C1 segment of cervical spinal cord (tissue), 14 donors: ENCODE measurements at places on chromosomes 5 and 9.

- DNase-seq, result no peak
Observed at GRCh38 chr5:136309376-136309775, 56.0 kb downstream of the TRPC7 start.

DNA sequence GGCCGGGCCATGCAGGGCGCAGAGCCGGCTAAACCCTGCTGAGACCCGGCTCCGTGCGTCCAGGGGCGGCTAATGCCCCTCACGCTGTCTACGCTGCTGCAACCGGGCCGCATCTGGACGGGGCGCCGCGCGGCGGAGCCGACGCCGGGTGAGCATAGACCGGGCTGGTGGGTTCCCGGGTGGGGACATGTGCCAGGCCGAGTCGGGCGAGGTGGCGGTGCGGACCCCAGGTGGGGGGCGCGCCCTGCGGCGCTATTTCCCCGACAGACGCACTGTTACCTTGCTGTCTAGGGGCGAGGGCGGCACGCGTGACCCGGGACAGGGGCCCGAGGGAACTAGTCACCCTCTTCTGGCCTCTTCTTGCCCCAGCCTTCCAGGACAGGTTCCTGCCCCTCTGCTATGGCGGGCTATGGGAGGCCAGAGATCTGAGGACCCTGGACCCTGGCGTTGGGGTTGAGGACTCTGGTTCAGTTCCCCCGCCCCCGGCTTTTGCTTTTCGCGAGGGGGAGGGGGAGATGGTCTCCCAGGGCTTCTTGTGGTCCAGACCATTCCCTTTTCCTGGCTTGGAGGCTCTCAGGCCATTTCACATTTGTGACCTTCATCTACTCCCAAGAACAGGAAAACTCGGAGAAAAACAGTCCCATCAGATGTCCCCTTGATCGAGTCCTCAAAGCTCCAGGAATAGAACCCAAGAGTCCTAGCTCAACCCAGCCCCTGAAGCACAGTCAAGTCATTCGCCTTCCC, 536 bp downstream of the SLC27A4 start:
- no peak for DNase-seq

DNA sequence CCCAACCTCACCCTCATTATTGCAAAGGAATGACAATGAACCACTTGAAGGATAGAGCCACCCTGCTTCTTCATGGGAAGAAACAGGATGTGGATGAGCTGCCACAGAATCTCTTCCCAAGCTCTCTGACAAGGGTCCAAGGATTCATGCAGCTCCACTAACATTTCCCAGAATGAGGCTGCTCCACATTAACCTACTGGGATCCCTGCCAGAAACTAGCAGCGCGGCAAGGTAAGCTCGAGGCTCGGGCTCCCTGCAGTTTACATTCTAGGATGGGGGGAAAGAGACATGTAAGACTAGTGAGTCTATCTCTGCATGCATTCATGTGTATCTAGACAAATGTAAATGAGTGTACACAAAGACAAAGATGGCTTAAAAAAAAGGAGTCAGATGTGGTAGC, 12.1 kb downstream of the DCAF12 start:
- no peak for DNase-seq

- DNase-seq, result peak; percentile 70
Observed at GRCh38 chr9:134407121-134407779, 81.0 kb downstream of the RXRA start.

DNA sequence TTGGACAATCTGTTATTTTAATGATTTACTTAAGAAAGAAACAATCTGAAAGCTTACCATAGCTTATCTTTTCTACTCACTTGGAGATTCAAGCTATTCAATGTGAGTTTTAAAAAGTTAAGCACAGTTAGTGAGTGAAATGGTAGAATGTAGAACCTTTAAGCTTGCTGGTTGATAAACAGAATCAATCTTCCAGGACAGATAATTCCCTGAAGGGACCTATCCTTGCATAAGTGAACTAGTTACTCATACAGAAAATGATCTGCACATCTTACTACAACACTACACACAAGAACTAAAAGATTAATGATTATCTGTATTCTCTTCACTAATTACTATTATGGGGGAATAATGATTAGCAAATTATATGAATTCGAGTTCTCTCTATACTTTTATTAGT, 165.6 kb downstream of the PALM2AKAP2 start:
- DNase-seq, result no peak

- DNase-seq, result no peak
Observed at GRCh38 chr5:180040287-180041214, 31.0 kb downstream of the RNF130 start.

- DNase-seq, result no peak
Observed at GRCh38 chr9:88824711-88825110, 166.6 kb upstream of the S1PR3 start.

DNA sequence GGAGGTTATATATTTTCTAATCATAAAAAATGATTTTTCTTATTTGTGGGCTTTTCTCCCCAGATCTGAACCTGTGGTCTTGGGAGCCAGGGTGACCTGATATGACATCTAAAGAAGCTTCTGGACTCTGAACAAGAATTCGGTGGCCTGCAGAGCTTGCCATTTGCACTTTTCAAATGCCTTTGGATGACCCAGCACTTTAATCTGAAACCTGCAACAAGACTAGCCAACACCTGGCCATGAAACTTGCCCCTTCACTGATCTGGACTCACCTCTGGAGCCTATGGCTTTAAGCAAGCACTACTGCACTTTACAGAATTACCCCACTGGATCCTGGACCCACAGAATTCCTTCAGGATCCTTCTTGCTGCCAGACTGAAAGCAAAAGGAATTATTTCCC, 59.0 kb upstream of the RIC1 start:
- DNase-seq, result no peak
